Glomerular endothelial cell (primary cell): ENCODE measurements at places on chromosomes 7 and 10. TPM values are rescaled to one million over a fixed set of nuclear protein-coding genes. Genes with fewer than 3 reads are reported as not detected.

- no peak for DNase-seq
Measured at GRCh38 chr7:44962483-44963251, 16.1 kb downstream of the MYO1G start.

DNA sequence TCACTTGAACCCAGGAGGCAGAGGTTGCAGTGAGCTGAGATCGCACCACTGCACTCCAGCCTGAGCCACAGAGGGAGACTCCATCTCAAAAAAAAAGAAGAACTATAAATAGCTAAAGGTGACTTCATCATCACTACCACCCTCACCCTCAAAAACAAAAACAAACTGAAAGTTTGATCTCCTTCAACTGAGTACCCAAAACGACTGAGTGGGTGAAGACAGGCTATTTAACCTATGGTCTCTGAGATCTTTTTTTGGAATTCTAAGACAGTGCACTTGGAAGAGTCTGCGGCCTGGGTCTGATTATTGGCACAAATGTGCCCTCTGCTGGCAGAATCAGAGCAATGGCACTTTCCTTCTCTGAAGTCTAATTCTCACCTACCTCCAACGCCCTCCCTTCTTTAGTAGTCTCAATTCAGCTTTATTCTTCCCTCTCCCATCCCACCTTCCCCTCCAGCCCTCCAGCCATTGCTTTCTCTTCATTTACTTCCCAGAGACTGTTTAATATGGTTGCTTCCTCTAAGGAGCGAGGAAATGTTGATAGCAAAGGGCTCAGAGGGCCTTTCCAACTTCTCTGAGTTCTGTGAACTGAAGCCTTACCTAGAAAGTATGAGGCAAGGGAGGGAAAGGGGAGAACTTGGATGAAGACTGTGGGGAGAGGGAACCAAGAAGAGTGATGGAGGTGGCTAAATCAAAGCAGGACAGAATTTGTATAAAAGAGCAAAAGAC, 2.9 kb upstream of the MYOZ1 start:
- DNase-seq, result peak; percentile 55

GRCh38 chr10:118978316-118978997, 51.1 kb upstream of the NANOS1 start:
- DNase-seq, result no peak

- no peak for DNase-seq
Measured at GRCh38 chr7:155725006-155725355, 80.5 kb downstream of the RBM33 start.

GRCh38 chr7:37365405-37365804, 83.3 kb downstream of the ELMO1 start:
- no peak for DNase-seq

GRCh38 chr7:2805213-2805944, 38.7 kb downstream of the GNA12 start:
- DNase-seq, result no peak

DNA sequence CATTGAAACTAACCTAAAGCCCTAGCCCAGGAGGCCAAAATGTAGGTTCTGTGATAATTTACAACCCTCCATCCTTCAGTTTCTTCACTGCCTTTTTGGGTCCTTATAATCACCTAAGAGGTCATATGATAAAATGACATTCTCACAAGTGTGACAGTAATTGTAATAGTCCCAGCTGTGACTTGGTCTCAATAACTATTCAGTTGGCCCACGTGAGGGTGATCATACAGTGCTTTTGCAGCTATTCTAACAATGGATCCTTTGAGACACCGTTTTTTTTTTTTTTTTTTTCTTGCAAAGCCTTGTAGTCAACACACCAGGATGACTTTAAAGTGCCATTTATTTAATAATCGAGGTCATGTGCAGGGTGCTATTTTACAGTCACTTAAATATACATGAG, 760.0 kb downstream of the PHTF2 start:
- DNase-seq, result no peak

GRCh38 chr10:77403761-77404160, 233.8 kb downstream of the KCNMA1 start:
- DNase-seq, result no peak

Gene SPDYE1
- not detected in 2 replicates for total RNA-seq

Gene ERVW-1
- total RNA-seq, result not detected in 2 replicates

Gene TIMM23
- 77.6 and 94.6 TPM in 2 replicates for total RNA-seq

Gene XRCC2
- total RNA-seq, result 1.9 and 4.6 TPM in 2 replicates

Gene TBC1D12
- 8.0 and 12.9 TPM in 2 replicates for total RNA-seq

Gene LRRC18
- not detected in 2 replicates for total RNA-seq

Gene TMEM176B
- total RNA-seq, result not detected in 2 replicates
